ENCODE measurements at places on chromosomes 2 and 18.

DNA sequence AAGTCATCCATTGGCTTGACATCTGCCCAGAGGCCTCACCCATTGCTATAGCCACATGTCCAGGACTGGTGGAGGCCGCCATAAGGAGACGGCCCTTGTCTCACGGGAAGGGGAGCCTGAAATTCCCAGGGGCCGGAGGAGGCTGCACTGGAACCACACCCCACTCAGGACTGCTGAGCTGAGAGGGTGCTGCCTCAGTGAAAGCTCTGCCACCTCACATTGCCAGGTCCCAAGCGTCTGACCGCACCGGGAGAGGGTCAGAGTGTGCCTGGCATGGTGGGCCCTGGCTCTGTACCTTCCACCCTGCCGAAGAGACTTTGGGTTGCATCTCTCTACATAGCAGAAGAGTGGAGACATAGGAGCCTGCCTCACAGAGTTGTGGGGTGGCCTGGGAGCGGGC is 134.1 kb upstream of the GLI2 start:
- DNase-seq: no peak

GRCh38 chr18:47999801-48000248 is 69.4 kb upstream of the SMAD2 start:
- no peak for DNase-seq

DNA sequence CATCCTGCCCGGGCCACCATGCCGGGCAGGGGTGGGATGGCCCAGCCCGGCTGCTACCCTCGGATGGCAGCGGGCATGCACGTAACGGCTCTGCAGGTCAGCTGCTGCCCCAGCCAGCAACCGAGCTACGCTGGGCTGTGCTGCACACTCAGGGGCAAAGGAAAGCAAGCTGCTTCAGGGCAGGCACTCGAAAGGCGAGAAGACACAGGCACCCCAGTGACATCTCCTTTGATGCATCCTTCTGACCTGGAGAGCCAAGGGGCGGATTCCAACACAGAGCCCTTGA is 8.8 kb downstream of the HDAC4 start:
- DNase-seq: no peak

DNA sequence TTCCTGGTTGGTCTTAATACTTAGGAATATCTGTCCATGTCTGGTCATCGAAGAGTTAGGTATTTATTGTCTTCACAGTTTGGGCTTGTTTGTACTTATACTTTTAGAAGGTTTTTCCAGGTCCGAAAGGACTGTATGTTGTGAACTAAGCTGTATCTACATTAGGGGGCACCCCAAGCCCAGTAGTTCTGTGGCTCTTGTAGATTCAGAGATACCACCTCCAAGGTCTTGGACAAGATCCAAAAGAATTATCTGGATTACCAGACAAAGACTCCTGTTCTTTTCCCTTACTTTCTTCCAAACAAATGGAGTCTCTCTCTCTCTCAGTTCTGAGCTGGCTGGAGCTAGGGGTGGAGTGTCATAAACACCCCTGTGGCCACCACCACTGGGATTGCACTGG is 328.7 kb downstream of the ZNF804A start:
- no peak for DNase-seq

- no peak for DNase-seq
Measured at GRCh38 chr2:67216103-67216502, 181.0 kb upstream of the ETAA1 start.

GRCh38 chr2:191533693-191534180 is 144.2 kb upstream of the NABP1 start:
- no peak for DNase-seq

All from stimulated activated CD8-positive, alpha-beta memory T cell treated with anti-CD3 and anti-CD28 coated beads, Interleukin-4, amount 100 ng/mL, for 24 hours (primary cell).